ENCODE measurements at places on chromosomes 5 and 9.

DNA sequence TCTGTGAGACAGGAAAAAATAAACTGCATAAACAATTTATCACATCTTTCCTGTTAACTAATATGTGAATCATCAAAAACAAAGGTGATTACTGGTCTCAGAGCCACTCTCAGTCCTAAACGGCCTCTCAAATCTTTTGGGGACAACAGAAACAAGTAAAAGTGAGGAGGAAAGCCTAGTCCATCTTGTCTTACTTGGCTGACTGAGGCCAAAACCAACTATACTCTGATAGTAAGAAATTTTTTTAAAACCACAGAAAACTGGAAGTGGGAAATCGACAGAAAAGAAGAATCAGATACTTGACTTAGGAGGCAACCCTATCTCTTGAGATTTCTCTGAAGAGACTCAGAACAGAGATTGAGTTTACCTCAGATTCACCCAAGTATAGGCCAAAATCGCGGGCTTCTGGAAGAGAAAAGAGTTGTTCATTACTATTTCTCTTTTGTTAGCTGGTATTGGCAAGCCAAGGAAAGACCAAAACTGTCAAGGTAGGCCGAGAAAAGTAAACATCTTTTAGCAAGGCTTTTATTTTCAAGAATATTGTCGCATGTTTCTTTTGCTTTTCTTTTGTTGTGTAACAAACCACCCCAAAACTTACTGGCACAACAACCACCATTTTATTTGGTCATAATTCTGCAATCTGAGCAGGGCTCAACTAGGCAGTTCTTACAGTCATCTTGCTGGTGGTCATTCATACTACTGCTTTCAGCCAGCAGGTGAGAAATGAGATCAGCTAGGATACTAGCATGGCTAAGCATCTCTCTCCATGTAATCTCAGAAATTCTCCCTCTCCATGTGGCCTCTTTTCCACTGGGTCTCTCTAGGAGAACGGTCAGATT is 46.1 kb downstream of the RFX3 start:
- no peak for DNase-seq

DNA sequence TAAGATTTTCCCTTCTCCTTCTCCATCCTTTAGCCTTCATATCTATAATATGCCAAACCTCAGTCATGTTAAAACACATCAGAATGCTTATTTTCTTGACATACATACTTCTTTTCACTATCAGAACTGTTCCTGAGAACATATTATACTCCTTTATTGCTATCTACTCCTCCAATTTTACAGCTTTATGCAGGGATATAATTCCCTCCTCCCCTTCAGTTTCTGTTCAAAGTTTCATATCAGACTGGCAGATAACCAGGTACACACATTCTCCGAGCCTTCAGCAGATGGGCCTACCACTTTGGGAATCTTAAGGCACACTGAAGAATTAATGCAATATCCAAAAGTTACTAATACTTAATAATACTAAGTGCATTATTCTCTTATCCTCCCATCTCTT is 29.1 kb downstream of the FAM169A start:
- DNase-seq, result no peak

DNA sequence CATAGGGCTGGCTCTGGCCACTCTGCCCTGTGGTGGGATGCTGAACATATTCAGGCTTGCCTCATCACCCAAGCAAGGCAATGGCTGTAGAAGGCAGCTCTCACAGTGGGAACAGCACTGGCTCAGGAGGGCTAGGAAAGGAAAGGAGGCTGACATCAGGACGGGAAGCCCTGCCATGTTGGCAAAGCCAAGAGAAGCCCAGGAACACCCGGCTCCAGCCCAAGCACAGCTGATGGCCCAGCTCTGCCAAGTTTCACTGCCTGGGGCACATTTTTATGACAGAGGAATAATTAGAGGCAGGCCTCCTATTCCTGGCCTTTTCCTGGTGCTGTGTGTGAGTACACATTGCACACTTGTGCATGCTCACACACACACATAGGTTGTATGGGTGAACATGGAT is 163.6 kb upstream of the SMIM23 start:
- no peak for DNase-seq

DNA sequence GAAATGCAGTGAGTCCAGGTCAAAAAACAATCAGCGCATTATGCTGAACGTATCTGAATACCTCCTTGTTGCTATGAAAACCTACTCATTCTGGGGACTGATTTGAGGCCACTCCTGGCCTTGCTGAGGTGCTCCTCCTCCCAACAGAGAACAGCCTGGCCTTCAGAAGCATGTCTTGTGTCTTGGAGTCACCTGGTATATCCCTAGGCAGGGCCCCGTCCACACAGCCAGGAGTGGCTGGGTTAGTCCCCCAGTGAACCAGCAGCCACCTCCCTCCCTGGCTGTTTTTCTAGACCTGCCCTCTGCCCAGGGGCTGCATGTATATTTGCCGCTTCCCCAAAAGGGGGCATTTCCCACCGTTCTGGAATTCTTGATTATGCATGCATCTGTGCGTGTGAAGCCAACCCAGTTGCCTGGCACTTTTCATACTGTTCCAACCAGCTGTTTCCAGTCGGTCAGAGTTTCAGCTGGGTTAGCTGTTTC is 99.2 kb upstream of the SPATA31C2 start:
- no peak for DNase-seq

DNA sequence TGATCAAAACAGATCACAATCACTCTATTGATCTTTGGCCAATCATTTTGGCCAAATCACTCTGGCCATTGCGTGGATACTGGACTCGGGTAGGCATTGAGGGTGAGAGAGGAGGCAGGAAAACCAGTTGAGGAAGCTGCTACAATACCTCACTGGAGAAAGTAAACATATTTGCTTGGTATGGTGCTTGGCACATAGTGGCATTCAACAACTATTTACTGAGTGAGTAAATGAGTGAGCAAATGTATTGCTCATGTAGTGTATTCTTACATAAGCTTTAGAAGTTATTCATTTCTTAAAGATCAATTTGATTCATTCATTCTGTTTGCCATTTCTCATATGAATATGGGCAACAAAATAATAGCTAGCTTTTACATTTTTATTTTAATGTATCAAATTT is 4.0 kb upstream of the DEPDC1B start:
- no peak for DNase-seq

- no peak for DNase-seq
These were observed 264.9 kb downstream of the CD180 start for GRCh38 chr5:66931651-66932050.

All from fibroblast of skin of right quadriceps (primary cell).